Glomerular endothelial cell (primary cell): ENCODE measurements at places on chromosomes 3 and 15. TPM values are rescaled to one million over a fixed set of nuclear protein-coding genes. Genes with fewer than 3 reads are reported as not detected.

Gene CEP19
- total RNA-seq: 2.3 and 3.1 TPM in 2 replicates

Gene SLC12A8
- 1.4 and 1.9 TPM in 2 replicates for total RNA-seq

Gene VGLL3
- 1.1 and 7.2 TPM in 2 replicates for total RNA-seq

Gene SEC61A1
- total RNA-seq: 289 and 290 TPM in 2 replicates

Gene MEIS2
- total RNA-seq: 103 and 119 TPM in 2 replicates

Gene FHIT
- total RNA-seq: 0.48 and 8.1 TPM in 2 replicates

Gene PIF1
- 4.6 and 7.5 TPM in 2 replicates for total RNA-seq

Gene GRAMD1C
- 14.4 and 17.8 TPM in 2 replicates for total RNA-seq

Gene ITIH3
- total RNA-seq: not detected in 2 replicates

Gene SLC28A2
- total RNA-seq: not detected in 2 replicates

Gene NR2E3
- total RNA-seq: 0.10 and 0.41 TPM in 2 replicates

Gene WDR93
- total RNA-seq: not detected in 2 replicates

Gene LRRC3B
- total RNA-seq: not detected in 2 replicates

Gene RPL4
- 2,424 and 3,654 TPM in 2 replicates for total RNA-seq

Gene IL16
- 1.4 and 3.3 TPM in 2 replicates for total RNA-seq

Gene SOX2
- total RNA-seq: not detected in 2 replicates

Gene SOX14
- total RNA-seq: not detected in 2 replicates

Gene GRK7
- not detected in 2 replicates for total RNA-seq

Gene STRA6
- 0.48 and 1.6 TPM in 2 replicates for total RNA-seq

Gene PRTG
- total RNA-seq: 8.6 and 11.9 TPM in 2 replicates

Gene ZNF80
- total RNA-seq: not detected in 2 replicates

Gene MOBP
- 0.23 TPM in 1 of 2 replicates, not detected in the other for total RNA-seq

Gene ATP11B
- 42.3 and 42.6 TPM in 2 replicates for total RNA-seq

Gene WWTR1
- 120 and 183 TPM in 2 replicates for total RNA-seq

Gene ANKRD34C
- total RNA-seq: not detected in 2 replicates

Gene CACNA1D
- not detected in 2 replicates for total RNA-seq

Gene CGNL1
- total RNA-seq: 9.9 and 26.7 TPM in 2 replicates

Gene SNRK
- total RNA-seq: 137 and 183 TPM in 2 replicates

Gene C3orf49
- not detected in 2 replicates for total RNA-seq

Gene CPN2
- not detected in 2 replicates for total RNA-seq

Gene TMEM40
- total RNA-seq: not detected in 2 replicates

Gene ACP3
- total RNA-seq: not detected in 2 replicates
